ENCODE measurements at places on chromosomes 13 and 19. TPM values are rescaled to one million over a fixed set of nuclear protein-coding genes. Genes with fewer than 3 reads are reported as not detected.
A peak's percentile ranks its signal among the peaks of the same experiment; 100 is the strongest.

GRCh38 chr13:31904941-31905824 lies 126.4 kb upstream of the FRY start:
- no peak for DNase-seq

GRCh38 chr13:111129465-111130115 lies 14.5 kb downstream of the ARHGEF7 start:
- DNase-seq = no peak

DNA sequence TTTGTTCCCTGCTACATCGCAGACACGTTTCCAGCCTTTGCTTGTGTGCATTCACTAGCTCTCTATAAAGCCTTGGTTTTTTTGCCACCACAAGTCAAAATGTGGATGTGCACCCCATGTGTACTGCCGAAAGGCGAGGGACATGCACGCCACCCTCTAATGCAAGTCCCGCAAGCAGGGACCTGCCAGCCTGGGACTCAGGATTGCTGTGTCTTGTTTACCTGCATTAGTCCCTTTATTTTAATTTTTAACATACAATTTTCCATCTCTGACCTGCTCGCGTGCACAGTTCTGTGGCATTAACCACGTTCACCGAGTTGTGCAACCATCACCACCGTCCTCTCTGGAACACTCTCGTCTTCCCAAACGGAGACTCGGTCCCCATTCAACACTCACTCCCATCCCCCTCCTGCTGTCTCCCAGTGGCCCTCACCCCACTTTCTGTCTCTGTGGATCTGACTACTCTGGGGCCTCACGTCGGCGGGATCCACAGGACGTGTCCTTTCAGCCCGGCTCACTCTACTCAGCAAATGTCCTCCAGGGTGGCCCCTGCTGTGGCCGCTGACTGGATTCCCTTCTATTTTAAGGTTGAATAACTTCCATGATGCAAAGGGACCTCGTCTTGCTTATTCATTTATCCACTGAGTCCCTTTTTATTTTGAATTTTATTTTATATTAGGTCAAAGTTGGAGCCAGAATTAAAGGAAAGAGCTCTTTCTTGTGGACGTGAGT lies 58.4 kb downstream of the RASA3 start:
- peak; percentile 12 for DNase-seq

- DNase-seq = no peak
These were observed 83.5 kb downstream of the PRR20E start for GRCh38 chr13:57250472-57250871.

GRCh38 chr13:49828453-49828852 lies 36.0 kb upstream of the KPNA3 start:
- no peak for DNase-seq

- no peak for DNase-seq
These were observed 145.5 kb downstream of the DLEU7 start for GRCh38 chr13:50697746-50698539.

The TBXA2R gene
- 1.3 TPM for polyA plus RNA-seq

The RNASEH2B gene
- polyA plus RNA-seq = 36.7 TPM

DNA sequence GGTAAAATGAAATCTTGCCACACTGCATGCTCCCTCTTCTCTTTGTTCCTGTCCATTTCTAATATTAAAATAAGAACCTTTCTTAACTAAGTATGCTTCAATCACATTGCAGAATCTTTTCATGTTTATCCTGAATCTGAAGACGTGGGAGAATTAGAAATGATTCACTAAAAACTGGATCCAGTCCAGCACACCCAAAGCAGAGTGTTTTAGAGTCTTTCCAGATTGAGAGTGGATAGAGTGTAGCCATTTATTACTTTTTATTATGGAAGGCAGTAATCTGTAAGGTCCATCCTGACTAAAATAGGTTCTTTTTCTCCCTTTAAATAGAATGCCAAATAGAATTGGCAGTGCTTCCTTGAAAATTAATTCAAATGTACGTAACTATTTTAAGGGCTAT lies 453.5 kb downstream of the TDRD3 start:
- no peak for DNase-seq

DNA sequence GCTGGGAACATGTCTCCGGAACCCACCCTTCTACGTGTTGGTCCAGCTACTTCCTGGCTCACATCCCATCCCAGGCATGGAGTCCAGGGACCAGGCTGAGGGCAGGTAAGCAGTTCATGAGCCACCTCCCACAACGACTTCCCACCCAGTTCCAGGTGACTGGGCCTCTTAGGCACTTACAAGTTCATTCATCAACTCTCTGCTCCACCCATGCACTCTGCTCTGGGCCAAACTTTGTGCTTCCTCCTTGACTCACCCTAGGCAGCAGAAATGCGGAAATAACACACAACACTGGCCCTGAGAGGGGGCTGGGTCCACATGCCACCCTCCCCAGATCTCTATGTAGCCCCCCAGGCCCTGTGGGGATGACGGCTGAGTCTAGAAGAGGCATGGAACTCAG lies 20.5 kb downstream of the IQCN start:
- peak; percentile 42 for DNase-seq

DNA sequence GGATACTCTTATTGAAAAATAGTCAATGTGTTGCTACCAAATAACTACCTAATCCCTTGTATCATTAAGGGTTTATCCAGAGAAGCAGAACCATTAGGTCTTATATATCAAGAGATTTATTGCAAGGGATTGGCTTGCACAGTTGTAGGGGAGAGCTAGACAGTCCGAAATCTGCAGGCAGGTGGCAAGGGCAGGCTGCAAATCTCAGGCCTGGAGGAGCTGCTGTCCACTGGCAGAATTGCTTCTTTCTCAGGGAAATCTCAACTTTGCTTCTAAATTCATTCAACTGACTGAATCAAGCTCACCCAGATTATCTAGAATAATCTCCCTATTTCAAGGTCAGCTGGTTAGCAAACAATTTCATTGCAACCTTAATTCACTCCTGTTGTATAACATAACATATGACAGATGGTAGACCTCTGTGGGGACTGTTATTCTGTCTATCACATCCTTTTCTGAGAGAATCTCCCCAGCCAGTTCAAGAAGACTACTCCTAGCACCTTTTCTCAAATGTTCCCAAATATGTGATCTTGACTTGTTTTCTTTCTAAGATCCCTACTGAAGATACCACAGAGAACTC lies 194.2 kb downstream of the NHLRC3 start:
- DNase-seq = no peak

- DNase-seq = no peak
These were observed 15.5 kb downstream of the DPP9 start for GRCh38 chr19:4707956-4708650.

DNA sequence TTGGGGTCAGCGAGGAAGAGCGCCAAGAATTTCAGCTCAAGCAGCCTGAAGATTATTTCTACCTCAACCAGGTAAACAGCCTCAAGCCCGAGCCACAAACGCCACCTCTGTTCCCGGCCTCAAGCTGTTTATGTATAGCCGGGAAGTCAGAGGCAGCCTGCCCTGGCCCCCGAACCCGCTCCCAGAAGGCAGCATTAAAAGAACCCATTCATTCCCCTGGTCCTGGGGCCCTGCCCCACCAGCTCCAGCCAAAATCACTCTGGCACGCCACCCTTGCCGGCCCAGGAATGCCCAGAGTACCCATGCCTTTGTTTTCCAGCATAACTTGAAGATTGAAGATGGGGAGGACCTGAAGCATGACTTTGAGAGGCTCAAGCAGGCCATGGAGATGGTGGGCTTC lies 61.2 kb upstream of the USE1 start:
- DNase-seq = no peak

DNA sequence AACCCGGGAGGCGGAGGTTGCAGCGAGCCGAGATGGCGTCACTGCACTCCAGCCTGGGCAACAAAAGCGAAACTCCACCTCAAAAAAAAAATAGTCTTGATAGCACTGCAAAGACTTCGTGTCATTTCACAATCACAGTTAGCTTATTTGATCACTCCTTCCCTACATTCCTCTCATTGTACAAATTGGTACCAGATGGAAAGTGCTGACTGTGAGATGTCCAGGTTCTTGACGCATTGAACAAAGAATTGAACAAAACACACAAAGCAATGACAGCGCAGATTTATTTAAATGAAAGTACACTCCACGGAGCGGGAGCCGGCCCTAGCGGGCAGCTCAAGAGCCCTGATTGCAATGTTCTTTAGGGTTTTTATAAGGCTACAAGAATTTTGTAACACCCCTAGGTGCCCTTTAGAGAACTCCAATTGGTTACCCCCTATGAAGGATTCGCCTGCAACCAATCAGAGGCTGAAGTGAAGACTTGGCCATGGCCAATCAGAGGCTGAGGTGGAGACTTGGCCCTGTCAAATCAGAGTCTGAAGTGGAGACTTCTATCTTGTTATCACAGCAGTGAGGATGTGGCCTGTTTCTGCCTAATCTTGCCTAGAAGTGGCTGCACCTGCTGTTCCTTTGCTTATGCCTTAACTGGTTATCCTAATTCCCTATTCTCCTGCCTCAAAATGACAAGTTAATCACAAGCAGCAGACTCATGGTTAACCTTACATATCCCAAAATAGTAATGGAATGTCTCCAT lies 16.7 kb downstream of the ZNF556 start:
- DNase-seq = no peak

DNA sequence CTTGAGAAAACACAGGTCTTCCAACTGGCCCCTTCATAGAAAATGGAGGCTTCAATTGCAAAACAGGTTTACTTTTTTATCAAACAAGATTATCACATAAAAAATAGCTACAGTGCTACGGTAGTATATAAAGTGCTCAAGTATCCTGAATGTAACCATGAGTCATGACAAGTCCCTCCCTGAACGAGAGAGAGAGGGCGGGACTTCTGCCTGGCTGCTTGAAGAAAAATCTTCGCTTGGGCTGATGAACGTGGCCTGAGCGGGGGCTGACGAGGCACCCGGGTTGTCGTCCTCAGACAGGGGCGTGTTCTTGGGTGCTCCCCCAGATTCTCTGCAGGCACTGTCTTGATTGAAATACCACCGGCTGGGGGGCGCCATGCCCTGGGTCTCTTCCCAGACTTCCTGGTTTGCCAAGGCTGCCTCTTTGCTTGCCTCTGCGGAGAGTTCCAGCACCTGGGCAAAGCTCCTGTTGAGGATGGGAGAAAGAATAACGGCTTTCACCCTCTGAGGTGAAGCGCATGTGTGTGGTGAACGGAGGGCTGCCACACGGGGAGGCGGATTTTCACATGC lies 23.2 kb upstream of the CPAMD8 start:
- DNase-seq = no peak

DNA sequence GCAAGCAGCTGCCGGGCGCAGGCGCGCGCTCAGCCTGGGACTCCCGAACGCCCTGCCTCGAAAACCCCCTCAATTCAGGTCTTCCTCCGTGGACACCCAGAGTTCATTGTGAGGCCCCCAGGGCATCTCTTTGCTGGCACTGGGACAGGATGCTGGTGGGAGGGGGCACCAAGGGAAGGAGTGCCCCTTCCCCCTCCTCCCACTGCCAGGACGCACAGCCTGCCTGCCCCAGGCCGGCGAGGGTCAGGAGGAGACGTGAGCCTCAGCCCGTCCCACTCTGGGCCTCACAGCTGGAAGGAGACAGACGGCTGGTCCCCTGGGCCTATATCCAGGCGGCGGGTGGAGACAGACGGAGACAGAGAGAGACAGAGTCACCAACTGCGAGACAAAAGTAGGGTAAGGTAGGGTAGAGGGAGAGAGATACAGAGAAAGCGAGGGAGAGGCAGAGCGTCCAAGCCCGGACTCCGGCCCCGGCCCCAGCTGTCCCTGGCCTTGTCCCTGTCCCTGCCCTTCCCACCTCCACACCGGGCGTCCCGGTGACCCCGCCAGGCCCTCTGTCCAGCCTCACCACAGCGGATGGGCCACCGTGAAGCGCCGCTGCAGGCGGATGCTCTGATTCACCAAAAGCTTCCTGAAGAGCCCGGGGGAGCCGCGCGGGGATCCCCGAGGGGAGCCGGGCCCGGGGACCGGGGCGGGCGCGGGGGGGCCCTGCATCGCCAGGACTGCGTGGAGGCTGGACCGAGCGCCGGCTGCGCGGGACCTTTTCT lies at the start of gene PDE4C:
PDE4C (minus strand) TSS at position 737 of the 767 bp plus-strand sequence; CDS start at position 714, 23 bp downstream.
- DNase-seq = peak; percentile 77

The ZNF555 gene
- 11.0 TPM for polyA plus RNA-seq

- no peak for DNase-seq
These were observed at the start of gene PCDH8 for GRCh38 chr13:52848455-52849195. PCDH8 (minus strand) TSS chr13:52848640; CDS start chr13:52848436, 204 bp downstream.

DNA sequence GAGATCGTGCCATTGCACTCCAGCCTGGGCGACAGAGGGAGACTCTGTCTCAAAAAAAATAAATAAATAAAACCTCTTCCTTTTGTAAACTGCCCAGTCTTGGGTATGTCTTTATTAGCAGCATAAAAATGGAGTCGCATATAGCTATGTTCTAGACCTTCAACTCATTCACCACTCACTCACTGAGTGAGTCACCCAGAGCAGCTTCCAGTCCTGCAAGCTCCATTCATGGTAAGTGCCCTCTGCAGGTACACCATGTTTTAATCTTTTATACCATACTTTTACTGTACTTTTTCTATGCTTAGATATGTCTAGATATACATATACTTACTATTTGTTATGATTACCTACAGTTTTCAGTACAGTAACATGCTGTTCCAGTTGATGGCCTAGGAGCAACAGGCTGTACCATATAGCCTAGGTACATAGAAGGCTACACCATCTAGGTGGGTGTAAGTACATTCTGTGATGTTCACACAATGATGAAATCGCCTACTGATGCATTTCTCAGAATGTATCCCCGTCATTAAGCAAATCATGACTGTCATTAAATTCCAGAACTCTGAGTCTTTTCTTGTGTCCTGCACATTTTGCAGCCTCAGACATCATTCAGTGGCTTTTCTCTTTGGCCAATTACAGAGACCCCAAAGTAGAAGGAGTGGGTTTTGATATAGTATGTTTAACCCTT lies 13.7 kb upstream of the FARP1 start:
- DNase-seq = no peak

DNA sequence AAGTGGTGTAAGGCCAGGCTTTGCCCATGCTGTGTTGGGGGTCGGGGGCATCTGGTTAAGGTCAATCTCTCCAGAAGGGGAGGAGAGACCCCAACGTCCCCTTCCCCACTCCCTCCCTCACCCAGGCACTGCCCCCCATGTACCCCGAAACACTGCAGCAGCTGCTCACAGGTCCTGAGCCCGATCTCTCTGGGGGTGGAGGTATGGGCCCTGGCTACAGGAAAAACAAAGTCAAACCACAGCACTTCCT lies 10.2 kb downstream of the CAPN12 start:
- no peak for DNase-seq

DNA sequence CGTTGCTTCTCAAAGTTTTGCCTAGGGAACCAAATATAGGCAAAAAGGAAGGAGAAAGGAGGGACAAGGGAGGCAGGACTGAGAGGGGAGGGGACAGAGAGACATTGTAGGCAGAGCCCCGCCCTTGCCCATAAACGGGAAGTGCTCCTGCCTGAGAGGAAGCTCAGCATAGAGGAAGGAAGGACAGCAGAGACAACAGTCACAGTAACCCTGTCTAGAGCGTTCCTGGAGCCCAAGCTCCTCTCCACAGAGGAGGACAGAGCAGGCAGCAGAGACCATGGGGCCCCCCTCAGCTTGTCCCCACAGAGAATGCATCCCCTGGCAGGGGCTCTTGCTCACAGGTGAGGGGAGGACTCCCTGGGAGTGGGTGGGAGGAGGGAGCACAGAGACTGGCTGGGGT lies at the start of gene CEACAM21:
CEACAM21 (plus strand) TSS at position 169 of the 400 bp plus-strand sequence; CDS start at position 278, 109 bp downstream.
- DNase-seq = no peak

GRCh38 chr13:97499181-97499580 lies 65.2 kb downstream of the RAP2A start:
- DNase-seq = no peak

All from muscle of back (tissue), 13 donors.